Inflammatory macrophage treated with lipopolysaccharide for 4 hours (primary cell): ENCODE measurements at places on chromosomes 3 and 15.

- no peak for DNase-seq
These were observed 6.8 kb upstream of the PRSS50 start for GRCh38 chr3:46724424-46724823.

DNA sequence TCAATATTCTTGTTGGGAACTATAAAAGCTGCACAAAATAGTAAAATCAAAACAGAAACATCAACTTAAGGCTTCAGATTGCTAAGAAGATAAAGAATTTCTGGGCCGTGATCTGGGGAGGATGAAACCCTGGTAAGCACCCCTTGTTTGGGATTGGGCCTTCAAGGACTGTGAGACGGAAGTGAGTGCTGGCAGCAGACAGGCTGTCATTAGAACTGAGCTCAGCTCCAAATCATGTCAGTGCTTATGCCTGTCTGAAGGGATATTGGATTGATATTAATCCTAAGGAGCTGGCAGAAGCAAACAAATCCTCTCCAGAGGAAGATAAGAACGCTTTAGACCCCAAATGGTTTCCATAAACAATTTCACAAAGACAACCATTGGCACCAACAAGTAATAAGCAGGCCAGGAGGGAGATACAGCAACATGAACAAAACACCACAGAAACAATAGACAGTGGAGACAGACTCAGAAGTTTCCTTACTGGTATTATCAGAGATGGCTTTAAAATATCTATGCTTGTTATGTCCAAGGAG is 72.6 kb upstream of the CTXND1 start:
- DNase-seq, result no peak

- DNase-seq, result no peak
These were observed 69.9 kb upstream of the TNFSF10 start for GRCh38 chr3:172592898-172593669.

- peak; percentile 46 for DNase-seq
These were observed 59.4 kb downstream of the SLC6A6 start for GRCh38 chr3:14461748-14462324.

DNA sequence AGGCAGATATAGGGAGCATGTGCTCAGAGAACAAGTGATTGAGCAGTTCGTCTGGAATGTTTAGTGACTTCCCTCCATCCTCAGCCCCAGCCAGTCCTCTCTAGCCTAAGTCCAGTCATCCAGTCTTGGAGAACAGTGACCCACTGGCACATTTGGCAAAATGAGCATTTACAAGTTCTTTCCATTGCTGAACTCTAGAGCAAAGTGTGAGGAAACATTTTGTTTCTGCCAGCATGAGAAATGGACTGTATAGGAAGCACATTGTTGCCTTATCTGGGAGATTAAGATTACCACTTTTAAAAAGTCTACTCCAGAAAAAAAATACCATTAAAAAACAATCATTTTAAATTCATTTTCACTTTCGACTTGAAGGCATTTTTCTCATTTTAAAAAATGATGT is 353.6 kb downstream of the SHQ1 start:
- peak; percentile 40 for DNase-seq

DNA sequence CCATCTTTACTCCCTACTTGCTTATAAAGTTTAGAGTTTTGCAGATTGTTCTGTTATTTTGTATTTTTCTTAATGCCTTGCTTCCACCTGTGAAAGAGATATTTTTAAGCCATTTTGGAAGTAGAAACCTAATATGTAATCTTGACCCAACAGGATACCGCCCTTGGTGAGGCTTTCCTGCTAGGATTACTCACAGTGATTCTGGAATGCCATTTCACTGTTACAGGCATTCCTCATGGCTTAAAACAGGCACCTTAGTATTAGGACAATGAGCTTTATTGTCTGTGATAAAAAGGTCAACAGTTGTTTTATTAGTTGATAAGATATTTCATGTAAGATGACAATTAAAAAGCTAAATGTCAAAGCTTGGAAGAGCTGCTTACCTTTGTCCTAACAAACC is 58.2 kb downstream of the PHLDB2 start:
- no peak for DNase-seq
